ENCODE measurements at places on chromosomes 16 and 17.
A peak's percentile ranks its signal among the peaks of the same experiment; 100 is the strongest.

DNA sequence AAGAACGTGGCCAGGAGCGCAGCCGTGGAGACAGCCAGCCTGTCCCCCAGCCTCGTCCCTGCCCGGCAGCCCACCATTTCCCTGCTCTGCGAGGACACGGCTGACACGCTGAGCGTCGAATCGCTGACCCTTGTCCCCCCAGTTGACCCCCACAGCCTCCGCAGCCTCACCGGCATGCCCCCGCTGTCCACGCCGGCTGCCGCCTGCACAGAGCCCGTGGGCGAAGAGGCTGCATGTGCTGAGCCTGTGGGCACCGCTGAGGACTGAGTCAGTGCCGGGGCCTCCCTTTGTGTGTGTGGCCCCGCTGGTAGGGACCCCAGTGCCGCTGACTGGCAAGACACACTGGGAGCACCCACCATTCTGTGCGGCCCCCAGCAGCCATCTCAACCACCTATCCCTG lies 77.6 kb downstream of the SOCS1 start:
- no peak for DNase-seq

DNA sequence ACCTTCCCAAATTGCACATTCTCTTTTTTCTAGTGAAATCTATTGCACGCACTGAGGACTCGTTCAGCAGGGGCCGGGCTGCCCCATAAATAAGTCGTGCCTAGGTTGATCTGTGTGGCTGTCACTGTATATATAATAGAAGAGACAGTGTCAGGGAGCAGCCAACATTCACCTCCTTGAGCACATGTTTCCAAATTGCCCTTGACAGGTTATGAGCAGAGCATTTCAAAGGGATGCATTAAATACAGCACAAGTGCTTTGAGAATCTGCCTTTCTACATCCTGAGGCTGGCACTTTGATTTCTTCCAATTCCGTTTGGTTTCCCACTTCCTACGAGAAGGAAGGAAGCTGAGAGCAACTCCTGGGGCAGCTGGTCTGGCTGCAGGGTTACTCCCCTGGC lies 291.2 kb downstream of the NPIPA8 start:
- DNase-seq, result no peak

- no peak for DNase-seq
Observed at GRCh38 chr17:81960130-81960958, 643 bp downstream of the NOTUM start.

DNA sequence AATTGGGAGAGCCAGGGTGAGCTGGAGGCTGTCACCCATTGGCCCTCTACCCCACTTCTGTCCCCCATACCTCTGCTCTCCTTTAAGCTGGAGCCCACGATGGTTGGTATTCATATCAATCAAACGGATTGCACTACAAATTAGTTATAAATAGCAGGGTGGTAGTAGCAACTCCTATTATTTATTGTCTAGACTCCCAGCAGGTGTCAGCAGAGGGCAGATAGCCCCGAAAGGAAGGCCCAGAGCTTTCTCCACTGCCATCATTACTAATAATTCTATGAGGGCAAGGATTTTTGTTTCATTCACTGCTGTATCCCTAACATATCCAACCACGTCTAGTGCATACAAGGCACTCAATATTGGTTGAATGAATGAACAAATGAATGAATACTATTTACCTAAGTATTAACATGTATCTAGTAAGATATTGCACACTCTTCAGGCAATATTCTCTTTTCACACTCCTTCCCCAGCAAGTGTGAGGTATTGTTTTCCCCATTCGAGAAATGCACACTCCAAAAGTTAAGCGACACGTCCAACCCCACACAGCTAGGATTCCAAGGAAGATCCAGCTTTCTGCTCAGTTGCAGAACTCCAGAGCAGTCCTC lies 6.3 kb downstream of the C17orf50 start:
- peak; percentile 68 for DNase-seq

DNA sequence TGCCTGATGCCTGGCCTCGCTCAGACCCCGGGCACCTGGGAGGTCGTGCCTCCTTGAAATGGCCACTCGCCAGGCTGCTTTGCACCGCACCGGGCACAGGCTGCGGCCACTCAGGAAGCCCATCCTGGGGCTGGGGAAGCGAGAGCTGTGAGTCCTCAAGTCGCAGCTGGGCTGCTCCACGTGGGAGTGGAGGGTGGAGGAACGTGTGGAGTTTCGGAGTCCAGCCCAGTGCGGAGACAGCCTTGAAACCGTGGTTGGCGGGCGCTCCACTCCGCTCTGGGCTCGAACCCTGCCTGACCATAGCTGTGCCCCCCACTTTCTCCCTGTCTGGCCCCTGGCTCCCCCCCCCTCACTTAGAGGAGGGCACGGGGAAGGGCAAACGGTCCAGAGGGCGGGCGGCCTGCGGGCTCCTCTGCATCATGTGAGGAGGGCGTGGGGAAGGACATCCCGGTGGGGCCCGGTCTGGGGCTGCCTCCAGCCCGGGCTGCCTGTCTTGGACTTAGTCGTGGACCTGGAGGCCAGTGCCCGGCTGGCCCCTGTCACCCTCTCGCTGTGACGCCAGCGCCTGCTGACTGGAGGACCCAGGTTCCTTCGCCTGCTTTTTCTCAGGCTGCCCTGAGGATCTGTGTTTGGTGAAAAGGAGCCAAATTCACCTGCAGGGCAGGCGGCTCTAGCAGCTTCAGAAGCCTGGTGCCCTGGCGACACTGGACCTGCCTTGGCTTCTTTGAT lies 2.5 kb downstream of the UBE2I start:
- peak; percentile 35 for DNase-seq

GRCh38 chr16:29842732-29843346 lies 20.2 kb downstream of the CDIPT start:
- DNase-seq, result no peak

GRCh38 chr17:17782523-17783115 lies 54.2 kb downstream of the SREBF1 start:
- DNase-seq, result no peak

Data from fibroblast of pulmonary artery (primary cell).